ENCODE measurements at places on chromosomes 5 and 9.

DNA sequence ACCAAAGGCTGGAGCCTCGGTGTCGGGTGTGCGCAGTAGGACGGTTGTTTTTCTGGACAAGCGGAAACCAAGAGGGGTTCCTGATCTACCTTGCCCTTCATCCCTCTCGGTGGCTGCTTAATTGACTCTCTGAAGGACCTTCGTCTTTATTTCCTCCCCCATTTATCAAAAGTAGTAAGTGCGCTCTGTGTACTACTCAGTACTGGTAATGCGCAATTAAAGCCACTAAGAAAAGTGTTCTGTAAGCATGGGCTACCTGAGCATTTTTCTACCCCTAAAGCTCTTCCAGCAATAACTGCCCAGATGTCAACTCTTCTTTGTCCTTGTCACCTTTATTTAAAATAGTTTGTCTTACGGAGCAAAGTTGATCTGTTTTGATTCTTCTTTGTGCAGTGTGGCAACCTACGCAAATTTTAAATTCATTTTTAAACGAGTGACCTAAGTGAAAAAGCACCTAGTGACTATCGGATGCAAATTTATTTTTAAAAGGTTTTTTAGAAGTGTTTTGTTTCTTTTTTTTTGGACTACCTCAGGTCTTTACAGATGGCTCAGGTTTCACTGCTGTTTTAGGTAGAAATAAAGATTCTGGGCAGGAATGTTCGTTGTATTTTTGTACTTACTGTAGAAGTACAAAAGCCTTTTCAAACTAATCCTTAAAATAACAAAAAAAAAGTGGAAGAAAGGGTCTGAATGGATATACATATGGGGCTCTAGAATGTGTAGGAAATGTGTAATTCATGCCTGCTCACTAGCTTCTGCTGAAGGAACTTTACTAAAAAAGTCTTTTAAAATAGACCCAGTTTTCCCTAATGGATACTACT, 2.0 kb downstream of the JMY start:
- DNase-seq = peak; percentile 71

DNA sequence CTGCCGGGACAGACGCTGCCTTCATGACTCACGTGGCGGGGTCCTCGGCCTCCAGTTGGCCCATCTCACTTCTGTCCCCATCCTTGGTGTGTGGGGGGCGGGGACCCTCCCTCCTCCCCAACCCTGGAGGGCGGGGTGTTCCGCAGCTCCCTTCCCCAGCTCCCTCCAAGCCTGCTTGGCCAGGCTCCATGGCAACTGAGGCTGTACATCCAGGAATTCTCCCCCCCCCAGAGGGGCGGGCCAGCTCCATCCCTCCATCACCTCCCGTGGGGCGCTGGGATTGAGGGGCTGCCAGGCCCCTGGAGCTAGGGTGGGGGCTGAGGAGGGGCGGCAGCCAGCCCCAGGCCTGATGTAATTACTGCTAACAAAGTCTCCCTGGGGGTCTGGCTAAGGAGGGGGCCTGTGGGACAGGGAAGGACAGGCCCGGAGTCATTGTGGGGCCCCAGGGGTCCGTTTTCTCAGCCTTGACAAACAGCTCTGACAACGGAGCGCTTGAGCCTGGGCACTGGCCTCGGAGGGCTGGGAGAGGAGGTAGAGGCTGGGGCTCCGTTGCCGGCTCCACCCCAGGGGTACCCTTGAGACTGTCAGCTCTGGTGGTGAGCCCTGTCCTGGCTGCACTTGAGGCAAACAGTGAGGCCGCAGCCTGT, 8.0 kb downstream of the DIPK1B start:
- peak; percentile 85 for DNase-seq

GRCh38 chr9:34382054-34382453, 5.4 kb upstream of the MYORG start:
- no peak for DNase-seq

- no peak for DNase-seq
Measured at GRCh38 chr9:89649039-89649691, 44.4 kb downstream of the GADD45G start.

DNA sequence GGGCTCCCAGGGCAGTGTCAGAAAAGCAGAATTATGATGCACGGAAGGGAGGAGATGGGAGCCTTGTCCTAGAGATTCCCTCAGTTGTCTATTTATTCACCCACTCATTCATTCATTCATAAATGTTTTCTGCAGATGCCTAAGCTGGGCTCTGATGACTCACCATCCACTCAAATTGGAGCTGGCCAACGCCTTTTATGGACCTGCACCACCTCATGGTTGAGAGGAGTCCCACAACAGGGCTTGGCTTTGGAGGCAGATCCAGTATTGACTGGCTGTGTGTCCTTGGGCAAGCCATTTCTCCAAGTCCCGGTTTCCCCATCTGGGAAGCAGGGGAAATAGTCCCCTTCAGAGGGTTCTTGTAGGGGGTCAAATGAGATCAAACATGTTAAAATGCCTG, 227.8 kb downstream of the MELK start:
- DNase-seq = no peak

DNA sequence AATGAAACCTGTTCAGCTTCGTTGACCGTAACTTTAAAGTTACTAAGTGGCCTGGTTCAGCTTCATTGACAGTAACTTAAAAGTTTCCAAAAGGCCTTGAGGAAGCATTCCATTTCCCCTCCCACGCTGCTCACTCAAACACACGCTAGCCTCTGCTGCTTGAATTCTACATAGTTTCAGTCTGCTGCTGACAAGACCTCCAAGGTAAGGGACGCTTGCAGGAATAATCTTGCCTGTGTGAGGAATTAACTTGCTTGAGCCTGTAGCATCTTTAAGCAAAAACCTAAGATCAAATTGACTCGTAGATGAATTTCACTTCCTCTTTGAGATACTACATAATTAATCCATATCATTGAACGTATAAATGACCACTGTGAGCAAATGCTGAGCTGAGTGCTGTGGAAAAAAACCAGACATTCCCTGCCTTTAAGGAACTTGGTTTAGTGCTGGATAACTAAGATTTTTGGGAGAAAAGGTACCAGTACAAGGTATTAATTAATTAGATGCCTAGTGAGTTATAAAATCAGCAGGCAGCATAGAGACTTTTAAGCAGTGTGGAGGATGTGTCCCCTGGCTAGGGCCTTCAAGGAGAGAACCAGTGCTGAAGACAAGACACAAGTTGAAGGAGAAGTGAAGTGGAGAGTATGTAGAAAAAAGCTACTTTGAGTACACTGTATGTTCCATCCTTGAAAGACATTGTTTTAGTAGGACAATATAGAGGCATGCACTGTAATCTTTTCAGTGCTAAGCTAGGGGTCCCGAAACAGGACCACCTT, 39.2 kb downstream of the GRAMD2B start:
- DNase-seq = no peak

Data from eye (tissue), 1 donor.